NCI-H2107 (cell line): ENCODE measurements at places on chromosomes 6 and 20.

DNA sequence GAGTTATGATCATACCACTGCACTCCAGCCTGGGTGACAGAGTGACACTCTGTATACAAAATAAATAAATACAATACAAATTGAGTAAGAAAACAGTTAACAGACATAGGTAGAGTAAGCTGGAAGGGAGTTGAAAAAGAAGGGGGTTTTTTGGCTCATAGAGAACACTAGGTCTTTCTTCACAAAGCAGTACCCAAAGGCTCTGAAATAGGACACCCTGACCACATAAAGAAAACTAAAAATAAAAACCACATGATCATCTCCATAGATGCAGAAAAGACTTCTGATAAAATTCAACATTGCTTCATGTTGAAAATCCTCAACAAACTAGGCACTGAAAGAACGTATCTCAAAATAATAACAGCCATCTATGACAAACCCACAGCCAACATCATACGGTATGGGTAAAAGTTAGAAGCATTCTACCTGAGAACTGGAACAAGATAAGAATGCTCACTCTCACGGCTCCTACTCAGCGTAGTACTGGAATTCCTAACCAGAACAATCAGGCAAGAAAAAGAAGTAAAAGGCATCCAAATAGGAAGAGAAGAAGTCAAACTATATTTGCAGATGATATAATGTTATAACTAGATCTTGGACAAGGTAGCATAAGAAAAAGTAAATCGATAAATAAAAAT is 48.6 kb downstream of the TOMM6 start:
- DNase-seq: no peak

DNA sequence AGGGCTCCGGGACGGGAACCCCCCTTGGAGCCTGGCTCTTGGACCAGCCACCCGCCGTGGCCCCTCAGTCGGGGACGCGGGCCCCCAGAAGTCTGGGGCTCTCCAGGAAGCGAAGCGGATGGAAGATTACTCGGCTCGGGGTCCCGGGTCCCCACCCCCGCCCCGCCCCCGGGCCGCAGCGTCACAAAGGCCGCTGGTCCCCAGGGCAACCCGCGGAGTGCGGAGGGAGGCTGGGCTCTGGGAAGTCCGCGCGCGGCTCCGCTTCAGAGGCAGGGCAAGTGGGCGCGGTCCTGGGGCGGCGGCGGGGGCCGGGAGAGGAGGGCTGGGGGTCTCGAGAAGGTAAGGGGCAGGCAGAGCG is at the start of gene FNDC11:
Gene FNDC11 (plus strand): TSS at position 227 of the 358 bp plus-strand sequence. CDS start 1,505 bp downstream, outside the sequence.
- no peak for DNase-seq

DNA sequence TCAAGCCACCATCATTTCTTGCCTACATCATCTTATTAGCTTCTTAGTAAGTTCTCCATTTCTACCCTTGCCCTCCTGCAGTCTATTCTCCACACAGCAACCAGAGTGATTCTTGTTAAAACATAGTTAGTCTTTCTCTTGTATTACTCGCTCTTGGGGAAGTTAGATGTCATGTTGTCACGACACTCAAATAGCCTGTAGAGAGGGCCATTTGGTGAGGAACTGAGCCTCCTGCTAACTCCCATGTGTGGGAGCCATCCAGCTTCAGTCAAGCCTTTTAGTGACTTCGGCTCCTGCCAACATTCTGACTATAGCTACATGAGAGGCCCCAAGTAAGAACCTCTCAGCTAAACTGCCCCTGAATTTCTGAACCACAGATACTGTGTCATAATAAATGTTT is 395.4 kb downstream of the CDC5L start:
- DNase-seq: no peak

GRCh38 chr20:52817511-52817910 is 154.6 kb upstream of the TSHZ2 start:
- DNase-seq: no peak

GRCh38 chr6:56749632-56750151 is 107.0 kb upstream of the DST start:
- no peak for DNase-seq

GRCh38 chr6:44010411-44011349 is 116.6 kb downstream of the MRPL14 start:
- DNase-seq: peak; percentile 52

GRCh38 chr6:124961777-124962638 is at the start of gene RNF217:
Gene RNF217 (plus strand): TSS chr6:124962437. CDS start chr6:124962545, 108 bp downstream.
- peak; percentile 11 for DNase-seq

DNA sequence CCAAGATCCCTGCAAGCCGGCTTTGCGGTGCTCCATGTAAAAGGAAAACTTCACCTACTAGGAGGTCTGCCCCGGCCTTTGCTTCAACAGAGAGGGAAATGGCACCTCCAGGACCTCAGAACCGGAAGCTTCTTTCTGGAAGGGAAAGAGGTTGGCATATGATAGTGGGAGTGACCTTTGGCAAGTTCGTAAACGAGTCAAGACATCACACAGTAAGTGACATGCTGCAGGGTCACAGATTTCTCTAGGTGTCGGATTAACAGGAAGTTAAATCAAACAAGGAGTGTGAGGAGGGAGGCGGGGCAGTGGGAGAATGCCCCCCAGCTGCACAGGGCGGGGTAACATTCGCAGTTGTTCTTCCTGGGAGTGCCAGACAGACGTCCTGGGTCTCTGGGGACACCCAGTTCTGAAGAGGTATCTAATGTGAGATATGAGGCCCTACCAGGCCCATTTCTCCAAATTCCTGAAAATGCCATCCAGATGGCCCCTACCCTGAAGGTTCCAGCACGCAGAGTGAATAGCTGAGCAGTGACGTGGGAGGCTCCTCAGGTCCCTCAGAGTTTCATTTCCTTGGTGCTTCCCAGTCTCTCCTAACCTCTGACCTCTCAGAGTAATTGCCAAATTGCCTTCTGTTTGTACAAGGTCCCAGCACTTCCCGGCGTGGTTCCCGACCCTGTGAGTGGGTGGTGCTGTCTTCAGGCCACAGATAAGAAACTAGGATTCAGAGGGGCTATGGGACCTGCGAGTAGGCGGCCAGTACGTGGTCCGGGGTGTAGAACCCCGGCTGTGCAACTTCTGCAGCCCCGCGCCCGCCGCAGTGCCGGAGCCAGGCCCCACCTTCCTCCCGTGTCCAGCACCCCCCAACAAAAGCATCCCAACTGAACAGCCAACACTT is 1.9 kb downstream of the RRBP1 start:
- no peak for DNase-seq
